ENCODE measurements at places on chromosomes 12 and 14.
A peak's percentile ranks its signal among the peaks of the same experiment; 100 is the strongest.

DNA sequence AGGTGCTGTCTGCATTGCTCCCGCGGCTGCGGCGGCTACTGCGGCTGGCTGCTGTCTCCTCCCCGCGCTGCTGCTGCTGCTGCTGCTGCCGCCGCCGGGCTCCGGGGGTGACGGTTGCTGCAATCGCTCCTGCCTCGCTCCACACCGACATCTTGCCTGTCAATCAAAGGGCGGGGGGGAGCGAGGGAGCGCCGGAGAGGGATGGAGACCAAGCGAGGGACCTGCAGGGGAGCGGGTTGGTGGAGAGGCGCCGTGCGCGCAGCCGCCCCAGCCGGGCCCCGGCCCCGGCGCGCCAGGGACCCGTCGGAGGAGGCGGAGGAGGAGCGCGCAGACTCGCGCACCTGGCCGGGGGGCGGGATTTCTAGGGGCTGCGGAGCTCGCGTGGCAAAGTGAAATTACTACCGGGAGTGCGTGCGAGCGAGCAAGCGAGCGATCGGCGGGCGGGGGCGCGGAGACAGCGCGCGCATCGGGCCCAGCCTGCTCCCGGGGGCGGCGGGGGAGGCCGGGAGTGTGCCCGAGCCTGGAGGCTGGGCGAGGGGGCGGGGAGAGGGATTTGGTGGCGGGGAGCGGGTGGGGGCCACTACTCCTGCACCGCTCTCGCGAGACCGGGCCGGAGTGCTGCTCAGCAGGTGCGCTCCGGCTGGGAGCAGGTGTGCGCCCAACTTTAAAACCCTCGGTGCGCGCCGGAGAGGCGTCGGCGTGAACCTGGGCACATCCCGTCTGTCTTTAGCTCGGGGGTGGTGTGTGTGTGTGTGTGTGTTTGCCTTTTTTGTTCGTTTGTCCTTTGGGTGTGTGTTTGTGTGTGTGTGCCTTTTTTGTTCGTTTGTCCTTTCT lies at the start of gene KSR2:
Gene KSR2 (minus strand): TSS at position 165 of the 834 bp plus-strand sequence. CDS start 735 bp downstream, outside the sequence.
- no peak for DNase-seq

- no peak for DNase-seq
Observed at GRCh38 chr12:121036810-121037326, 2.2 kb downstream of the OASL start.

DNA sequence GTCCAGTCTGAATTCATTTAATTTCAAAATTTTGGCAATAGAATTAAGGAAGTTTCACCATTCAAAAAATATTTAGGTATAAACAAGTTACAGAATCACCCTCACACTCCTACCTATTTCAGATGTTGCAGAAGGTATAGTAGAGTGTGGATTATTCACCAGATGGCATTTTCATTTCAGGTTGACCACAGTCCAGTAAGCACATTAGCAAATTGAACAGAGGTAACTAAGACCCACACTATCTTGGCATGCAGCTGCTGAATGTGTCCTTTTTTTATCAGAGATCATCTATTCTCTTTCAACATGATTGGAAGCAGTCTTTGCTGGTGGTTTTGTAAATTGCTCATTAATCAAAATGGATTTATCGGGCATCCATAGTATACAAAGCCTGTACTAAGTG lies 151.8 kb upstream of the GARIN6 start:
- no peak for DNase-seq

- no peak for DNase-seq
Observed at GRCh38 chr14:52073251-52073650, 4.4 kb upstream of the NID2 start.

- no peak for DNase-seq
Observed at GRCh38 chr12:72270246-72270645, 1.9 kb upstream of the TRHDE start.

DNA sequence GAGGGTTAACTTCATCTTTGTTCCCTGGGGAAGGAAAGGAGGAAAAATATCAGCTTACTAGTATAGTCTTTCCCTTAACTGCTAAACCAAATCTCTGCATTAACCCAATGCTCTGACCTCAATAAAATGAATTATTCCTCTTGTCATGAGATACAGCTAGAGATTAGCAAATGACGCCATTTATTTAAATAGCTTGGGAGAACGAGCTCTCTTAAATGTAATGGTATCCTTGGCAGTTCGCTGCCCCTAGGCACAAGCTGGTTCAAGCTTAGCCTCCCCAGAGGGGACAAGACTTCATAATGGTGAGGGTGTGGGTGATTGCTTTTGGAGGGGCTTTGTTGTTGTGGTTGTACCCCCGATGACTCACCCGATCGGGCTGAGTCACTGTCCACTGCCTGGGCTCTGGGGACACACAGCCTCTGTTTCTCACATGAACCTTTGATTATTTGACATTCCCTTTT lies 19.6 kb downstream of the FNTB start:
- no peak for DNase-seq

DNA sequence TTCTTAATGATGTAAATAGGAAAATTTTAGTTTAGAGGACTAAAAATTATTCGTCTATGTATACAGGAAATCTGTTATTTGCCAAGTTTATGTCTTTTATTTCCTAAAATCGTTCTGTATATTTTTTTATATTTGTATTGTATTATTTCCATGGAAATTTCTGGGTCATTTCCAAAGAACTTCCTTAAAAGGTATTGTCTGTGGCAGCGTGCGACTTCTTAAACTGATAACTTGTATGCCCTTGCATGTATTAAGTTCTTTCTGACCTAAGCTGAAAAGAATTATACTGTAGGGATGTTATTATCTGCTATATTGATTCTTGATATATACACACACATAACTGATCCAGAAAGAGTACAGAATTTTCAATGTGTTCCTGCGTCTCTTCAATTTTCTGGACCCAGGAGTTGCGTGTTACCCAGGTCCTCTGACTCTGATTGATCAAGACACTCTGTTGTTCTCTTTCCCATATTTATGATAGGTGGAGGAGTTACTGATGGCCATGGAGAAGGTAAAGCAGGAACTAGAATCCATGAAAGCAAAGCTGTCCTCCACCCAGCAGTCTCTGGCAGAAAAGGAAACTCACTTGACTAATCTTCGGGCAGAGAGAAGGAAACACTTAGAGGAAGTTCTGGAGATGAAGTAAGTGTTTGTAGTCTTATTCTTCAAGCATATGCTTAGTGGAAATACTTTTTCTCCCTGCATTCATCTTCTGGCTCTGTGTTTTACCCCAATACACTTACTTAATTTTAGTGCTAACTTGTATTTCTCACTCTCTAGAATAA lies 298.5 kb downstream of the ERC1 start:
- DNase-seq = peak; percentile 4

GRCh38 chr14:71314717-71315116 lies 407.5 kb downstream of the PCNX1 start:
- no peak for DNase-seq

DNA sequence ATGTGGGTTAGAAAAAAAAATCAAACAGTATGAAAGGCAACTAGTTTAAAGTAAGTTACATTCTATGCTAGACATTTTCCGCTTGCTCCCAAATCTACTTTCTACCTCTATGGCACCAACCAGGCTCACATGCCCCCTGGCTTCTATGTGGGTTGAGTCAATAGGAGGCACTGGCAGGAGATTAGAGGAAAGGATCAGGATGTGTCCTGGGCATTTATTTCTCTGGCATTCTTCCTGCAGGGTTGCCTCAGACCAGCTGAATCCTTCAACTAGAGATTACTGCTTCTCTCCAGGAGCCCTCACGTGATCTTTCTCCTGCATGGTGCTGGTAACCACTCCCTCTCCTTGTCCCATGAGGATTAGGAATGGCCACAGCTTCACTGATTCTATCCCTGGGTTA lies 14.9 kb upstream of the CCDC60 start:
- no peak for DNase-seq

GRCh38 chr14:104594310-104595046 lies 10.1 kb downstream of the TMEM179 start:
- DNase-seq = no peak

- DNase-seq = no peak
Observed at GRCh38 chr12:120075034-120075616, 41.4 kb downstream of the RAB35 start.

DNA sequence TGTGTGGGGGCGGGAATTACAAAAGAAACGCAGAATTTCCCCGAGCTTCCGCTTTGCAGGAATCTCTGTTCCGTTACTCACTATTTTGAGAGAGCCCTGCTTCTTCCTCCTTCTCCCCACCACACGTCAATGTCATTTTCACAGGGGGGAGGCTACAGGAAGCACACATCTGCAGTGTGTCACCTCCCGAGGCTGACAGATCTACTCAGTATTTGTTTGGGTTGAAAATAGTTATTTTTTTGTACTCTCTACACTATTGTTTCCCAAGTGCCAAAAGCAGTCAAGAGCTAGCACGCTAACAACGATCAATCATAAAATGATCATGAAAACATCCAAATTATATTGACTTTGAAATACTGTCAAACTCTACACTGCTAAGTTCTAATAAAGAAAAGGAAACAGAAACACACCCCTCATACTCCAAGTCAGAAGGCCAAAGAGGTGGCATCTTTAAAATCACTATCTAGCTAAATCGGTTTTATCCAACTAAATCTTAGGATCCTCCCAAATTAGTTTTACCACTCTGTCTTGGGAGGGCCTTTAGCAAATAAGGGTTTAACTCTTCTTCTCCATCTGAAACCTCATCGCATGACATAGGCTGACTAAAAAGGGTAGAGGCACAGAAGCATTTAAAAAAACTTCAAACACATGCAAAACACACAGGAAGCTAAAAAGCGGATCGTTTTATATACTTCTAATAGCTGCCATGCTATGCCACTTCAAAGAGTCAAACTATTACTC lies 51.8 kb downstream of the FOXN3 start:
- DNase-seq = peak; percentile 84

GRCh38 chr12:60874091-60874490 lies 1278.3 kb downstream of the SLC16A7 start:
- no peak for DNase-seq

DNA sequence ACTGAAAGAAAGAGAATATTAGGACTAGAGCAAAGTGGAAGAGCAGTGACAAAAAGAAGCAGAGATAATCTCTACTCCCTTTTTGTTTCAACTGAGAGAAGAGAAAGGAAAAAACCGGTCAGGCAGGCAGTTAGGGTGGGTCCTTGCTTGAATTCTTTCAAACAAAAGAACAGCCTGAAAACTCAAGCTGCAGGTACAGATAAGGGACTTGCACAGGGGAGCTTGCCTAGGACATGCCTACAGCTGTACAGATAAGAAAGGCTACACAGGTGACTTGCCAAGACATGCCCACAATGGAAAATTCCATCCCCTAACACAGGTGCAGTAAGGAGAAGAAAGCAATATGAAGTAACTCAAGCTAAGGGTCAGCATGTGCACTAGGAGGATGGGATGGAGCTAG lies 532.2 kb upstream of the MIS18BP1 start:
- no peak for DNase-seq

- DNase-seq = no peak
Observed at GRCh38 chr14:35897616-35898111, 71.5 kb downstream of the BRMS1L start.

- DNase-seq = no peak
Observed at GRCh38 chr14:74459976-74460375, 33.1 kb downstream of the NPC2 start.

DNA sequence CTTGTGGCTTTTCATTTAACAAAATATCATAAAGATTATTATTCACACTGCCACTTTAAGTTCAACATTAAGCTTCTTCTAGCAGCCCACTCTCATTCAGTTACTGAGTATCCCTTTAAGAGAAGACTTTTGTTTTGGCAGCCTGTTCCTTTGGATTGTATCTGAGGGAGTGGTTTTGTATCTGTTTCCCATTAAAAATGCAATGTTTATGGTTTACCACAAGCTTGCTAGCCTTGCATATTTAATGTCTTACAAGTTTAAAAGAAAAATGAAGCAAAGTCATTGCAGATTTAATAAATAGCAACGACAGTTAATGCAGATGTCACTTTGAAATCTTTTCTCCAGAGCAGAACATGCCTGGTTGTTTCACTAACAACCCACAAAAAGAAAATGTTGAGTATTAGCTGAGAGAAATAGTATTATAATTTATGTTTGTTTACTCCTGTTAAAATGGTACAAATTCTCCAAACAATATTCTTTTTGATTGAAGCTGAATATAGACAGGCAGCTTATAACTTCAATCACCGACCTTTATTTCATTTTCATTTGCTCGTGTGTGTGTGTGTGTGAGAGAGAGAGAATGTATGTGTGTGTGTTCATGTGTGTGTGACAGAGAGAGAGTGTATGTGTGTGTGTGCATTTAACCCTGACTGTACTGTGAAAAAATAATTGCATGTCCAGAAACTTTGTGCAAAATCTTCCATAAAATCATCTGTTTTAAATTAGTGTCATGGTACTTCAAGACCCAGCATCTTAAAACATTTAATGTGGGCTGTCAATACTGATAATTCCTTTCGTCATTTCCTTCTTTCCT lies 1.8 kb downstream of the DCN start:
- DNase-seq = no peak

DNA sequence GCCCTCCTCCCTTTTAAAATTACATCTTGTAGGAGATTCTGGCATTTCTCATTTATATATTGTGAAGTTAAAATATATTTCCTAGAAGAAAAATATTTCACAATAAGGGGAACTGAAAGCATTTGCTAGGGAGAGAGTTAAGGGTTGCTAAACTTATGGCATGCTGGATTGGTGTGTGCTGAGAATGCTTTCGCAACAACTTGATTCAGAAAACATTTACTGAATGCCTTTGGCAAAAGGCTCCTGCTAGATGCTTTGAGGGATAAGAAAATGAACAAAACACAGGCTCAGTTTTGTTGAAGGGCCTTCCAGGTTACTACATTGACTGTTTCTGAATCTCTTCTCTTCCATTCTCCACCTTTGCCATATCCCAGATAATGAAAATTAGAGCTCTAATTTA lies 67.5 kb downstream of the DIP2B start:
- no peak for DNase-seq

- no peak for DNase-seq
Observed at GRCh38 chr12:70966046-70966445, 45.5 kb upstream of the PTPRR start.

DNA sequence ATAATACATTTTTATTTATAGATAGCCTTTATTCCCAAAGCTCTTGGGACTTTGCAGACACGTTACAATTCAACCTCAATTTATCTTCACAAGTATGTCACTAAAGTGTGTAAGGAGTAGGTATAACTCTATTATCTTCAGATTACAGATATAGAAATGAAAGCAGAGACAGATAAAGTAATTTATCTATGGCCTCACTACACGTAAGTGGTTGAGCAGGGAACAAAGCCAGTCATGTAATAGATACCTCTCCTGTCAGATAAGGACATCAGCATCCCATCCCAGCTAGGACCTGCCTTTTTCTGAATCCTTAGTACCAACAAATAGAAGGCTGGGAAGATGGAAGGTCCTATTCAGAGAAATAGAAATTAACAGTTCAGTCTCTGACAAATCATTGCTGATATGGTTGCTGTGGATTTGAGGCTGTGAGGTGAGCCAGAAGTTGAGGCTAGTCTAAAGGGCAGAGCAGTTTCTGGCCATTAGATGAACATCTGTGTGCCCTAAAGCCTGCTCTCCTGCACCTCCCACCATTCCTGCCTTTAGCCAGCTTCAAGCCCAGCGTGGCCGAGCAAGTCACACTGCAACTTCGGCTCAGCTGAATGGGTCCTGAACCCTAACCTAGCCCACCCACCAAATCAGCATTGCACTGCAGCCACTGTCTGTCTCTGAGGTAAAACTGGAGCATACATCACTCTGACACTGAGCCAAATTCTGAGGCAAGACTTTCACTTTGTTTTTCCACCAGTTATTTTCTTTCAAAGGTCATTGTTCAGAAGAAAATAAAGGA lies 71.1 kb upstream of the PLEKHA5 start:
- DNase-seq = no peak

GRCh38 chr12:43896496-43896895 lies 60.6 kb downstream of the TMEM117 start:
- DNase-seq = no peak

GRCh38 chr14:74425525-74426201 lies 347 bp downstream of the SYNDIG1L start:
- DNase-seq = no peak

Data from kidney capillary endothelial cell (primary cell).